Ecto neural progenitor cell (in vitro differentiated cells): ENCODE measurements at places on chromosomes 11 and 22.

DNA sequence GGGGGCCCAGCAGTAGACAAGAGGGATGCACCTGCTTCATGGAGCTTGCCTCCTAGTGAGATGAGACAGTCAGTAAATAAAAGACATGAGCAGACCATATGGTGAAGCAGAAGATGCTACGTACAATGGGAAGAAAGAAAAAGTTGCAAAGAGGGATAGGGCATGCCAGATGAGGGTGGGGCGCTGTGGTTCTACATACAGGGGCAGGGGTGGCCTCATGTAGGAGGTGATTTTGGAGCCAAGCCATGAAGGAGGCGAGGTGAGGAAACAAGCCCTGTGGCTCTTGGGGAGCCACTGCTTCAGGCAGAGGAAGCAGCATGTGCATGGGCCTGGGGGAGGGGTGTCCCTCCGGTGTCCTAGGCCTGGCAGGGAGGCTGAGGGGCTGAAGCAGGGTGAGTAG lies 15.2 kb downstream of the NAT10 start:
- DNase-seq = no peak

- peak; percentile 73 for DNase-seq
Observed at GRCh38 chr11:84714316-84714780, 912.8 kb downstream of the DLG2 start.

DNA sequence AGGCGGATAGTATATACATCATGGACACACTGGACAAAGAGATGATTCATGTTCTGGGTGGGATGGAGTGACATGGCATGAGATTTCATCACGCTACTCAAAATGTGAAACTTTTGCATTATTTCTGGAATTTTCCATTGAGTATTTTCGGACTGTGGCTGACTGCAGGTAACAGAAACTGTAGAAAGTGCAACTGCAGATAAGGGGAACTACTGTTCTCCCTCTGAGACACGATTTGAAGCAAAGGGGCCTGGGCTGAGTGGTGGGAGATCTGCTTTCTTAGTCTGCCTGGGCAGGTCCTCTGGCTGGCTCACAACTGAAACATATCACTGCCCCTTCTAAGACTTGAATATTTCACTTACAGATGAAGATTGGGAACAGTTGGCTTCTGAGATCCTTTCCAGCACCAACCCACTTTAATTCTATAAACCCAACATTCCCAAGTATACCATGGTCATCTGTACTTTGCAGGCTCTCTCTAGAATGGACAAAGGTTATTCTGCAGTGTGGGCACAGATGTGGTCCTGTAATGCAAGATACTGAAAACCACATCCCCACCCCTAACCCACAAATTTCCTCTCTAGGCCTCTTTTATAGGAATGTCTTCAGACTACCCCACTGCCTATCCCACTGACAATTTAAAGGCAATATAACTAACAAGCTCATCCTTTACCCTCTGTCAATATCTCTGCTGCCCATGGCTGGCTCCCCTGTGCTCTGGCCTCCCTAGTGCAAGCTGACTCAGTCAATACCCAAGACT lies 121.1 kb downstream of the KCNC1 start:
- no peak for DNase-seq

GRCh38 chr11:134542401-134543165 lies 130.5 kb upstream of the B3GAT1 start:
- peak; percentile 39 for DNase-seq

- DNase-seq = peak; percentile 53
Observed at GRCh38 chr11:106879832-106880546, 138.3 kb downstream of the GUCY1A2 start.

DNA sequence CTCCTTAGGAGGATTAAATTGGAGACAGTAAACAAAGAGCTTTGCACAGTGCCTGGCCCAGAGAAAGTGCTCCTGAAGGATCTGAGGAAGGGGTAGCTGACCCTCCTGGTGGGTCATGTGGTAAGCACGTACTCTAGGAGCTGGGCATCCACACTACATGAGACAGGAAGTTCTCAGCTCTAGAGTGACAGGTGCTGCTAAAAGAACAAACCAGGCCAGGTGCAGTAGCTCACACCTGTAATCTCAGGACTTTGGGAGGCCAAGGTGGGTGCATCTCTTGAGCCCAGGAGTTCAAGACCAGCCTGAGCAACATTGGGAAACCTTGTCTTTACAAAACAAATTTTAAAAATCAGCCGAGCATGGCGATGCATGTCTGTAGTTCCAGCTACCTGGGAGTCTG lies 13.1 kb downstream of the SLC43A1 start:
- DNase-seq = no peak

DNA sequence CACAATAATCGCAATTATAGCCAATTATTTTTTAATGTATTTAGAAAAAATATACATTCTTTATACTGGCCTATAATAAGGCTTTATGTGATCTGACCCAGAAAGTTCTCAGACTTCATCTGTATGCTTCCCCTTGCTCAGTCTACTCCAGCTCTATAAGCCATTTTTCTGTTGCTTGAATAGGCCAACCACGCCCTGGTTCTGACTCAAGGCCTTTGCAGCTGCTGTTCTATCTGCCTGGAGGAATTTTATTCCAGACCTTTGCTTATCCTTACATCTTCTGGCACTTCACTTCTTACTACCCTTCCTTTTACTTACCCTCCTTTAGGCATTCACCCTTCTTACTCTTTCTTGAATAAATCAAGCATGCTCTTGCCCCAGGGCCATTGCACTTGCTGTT lies 54.9 kb upstream of the PDE3B start:
- no peak for DNase-seq

GRCh38 chr11:78573681-78574080 lies 983 bp downstream of the NARS2 start:
- no peak for DNase-seq

DNA sequence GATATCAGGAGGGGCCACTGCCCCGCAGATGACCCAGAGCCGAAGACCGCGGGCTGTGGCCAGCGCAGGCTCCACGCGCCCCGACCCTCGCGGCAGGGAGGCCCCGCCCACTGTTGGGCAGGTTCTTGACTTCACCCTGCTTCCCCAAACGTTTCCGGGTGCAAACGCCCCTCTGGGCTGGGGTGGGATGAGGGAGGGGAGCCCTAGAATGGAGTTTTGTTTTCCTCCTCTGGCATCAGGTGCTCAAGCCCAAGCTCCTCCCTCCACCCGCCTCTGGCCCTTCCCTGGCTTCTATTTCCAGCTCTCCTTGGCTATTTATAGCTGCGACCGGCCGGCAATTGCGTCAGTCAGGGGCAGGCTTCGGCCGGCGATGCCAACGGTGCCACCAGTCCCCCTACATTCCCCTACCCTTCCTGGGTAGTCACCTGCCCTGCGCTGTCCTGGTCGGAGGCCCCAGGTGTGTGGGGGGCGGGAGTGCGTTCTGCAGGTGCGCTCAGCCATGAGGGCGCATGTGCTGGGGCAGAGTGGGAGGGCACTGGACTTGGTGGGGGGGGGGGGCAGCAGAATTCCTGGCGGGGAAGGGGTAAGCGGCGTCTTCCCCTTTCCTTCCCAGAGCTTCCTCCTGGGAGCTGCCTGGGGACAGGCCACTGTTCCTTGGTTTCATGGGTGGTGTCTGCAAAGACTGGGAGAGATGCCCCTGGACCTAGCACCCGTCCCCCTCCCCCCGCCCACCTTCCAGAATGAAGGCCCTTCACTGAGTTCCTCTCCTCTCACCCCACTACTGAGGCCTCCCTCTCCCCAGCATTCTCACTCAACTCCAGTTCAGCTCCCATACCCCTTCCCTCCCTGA lies 23.6 kb downstream of the DUSP8 start:
- no peak for DNase-seq

- no peak for DNase-seq
Observed at GRCh38 chr11:74392256-74392655, 6.0 kb downstream of the PGM2L1 start.

DNA sequence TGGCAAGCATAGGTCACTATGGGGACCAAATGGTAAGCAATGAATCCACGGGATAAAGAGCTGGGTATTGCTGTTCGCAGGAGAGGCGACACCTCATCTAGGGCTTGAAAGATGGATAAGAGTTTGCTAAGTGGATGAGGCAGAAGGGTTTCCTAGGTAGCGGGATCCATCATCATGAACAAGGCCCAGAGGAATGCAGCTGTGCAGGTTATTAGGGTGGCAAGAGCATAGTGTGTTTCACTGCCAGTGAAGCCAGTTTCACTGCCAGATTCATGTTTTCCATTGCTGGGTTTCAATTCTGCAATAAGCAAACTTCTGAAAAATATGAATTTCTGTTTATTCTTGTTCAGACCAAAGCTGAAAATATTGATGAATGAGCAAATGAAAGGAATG lies 27.2 kb downstream of the WEE1 start:
- no peak for DNase-seq

- DNase-seq = no peak
Observed at GRCh38 chr22:45998638-45999378, 21.8 kb upstream of the WNT7B start.

GRCh38 chr11:108237058-108237481 lies 14.2 kb downstream of the ATM start:
- DNase-seq = no peak

- DNase-seq = no peak
Observed at GRCh38 chr11:60127311-60127811, 38.9 kb downstream of the MS4A2 start.

DNA sequence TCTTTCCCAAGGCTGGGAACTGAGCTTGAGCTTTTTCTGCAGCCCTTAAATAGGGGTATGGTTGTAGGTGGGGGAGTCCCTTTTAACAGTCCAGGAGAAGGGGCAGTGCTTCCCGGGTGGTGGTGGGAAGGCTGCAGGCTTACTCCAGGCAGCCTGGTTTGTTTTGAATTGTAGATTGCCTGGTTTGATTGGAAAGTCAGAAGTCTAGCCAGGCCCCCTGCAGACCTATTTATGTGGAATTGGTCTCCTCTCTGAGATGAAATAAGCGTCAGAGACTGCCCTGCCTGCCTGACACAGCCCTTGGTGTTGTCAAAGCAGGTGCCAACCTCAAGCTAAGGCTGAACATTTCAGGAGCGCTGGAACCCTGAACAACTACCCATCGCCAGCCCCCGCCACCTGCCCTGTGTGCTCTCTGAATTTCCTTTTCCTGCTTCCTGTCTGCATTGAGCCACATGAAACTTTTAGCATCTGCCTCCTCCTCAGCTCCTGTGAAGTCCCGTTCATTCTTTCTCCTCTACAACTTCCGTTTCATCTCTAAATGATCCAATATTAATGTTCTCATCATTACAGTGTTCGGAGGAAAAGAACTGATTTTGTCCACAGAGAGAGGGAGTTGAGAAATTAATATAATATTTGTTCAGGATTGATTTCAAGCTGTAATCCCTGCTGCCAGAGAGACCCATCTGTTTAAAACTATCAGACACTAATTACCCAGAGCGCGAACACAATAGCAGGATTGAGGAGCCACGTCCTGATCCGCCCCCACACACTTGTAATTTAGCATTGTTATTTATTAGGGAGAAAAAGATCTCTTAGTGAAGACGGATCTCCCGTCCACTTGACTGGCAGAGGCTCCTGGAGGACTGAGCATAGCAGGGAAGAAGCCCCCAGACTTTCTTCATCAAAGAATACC lies 136.5 kb downstream of the TRIM29 start:
- DNase-seq = no peak

GRCh38 chr22:22717664-22718063 lies 73.2 kb downstream of the GGTLC2 start:
- no peak for DNase-seq

DNA sequence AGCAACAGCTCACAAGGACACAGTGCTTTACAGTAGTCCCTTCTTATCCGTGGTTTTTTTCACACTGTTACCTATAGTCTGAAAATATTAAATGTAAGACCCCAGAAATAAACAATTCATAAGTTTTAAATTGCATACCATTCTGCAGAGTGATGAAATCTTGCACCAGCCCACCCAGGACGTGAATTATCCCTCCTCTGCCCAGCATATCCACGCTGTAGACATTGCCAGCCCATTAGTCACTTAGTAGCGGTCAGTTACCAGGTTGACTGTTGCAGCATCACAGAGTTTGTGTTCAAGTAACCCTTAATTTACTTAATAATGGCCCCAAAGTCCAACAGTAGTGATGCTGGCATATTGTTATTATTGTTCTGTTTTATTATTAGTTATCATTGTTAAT lies 3.6 kb downstream of the CLTCL1 start:
- no peak for DNase-seq

DNA sequence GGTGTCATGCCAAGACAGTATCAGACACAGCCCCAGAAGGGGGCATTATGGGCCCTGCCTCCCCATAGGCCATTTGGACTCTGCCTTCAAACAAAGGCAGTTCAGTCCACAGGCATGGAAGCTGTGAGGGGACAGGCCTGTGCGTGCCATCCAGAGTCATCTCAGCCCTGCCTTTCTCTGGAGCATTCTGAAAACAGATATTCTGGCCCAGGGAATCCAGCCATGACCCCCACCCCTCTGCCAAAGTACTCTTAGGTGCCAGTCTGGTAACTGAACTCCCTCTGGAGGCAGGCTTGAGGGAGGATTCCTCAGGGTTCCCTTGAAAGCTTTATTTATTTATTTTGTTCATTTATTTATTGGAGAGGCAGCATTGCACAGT lies 14.6 kb downstream of the IL10RA start:
- DNase-seq = no peak

DNA sequence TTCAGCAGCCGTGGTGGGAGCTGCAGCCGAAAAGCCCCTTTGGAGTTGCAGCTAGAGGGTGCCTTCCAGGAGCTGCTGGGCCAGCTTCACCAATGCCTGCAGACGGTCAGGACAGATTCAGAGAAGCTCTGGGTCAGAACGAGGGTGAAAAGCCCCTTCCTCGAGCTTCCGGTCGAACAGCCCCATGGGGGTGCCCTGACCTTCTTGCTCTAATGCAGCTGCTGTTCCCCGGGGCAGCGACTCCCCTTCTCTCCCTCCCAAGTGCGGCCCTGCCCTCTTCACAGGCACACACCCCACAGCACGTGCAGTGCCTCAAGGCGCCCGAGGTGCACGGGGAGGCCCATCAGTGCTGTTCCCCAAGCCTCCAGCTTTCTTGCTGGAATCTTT lies 9.6 kb upstream of the IFITM3 start:
- no peak for DNase-seq

DNA sequence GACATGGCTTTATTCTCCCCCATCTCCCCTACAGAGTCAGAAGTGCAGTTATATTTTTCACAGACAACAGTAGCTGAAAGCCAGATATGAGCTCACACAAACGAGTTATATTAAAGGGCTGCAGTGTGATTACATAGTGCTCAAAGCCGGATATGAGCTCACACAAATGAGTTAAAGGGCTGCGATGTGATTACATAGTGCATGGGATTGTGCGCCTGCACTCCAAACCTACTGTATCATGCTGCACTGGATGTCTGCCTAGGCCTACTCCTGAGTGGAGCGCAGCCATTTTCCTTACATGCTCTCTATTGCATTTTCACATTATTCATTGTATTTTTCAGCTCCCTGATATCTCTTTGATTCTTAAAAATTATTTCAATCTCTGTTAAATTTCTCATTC lies 414.6 kb upstream of the LARGE1 start:
- no peak for DNase-seq
